ENCODE measurements at places on chromosomes 6 and 20.

- DNase-seq = no peak
These were observed 216.2 kb upstream of the PRDM1 start for GRCh38 chr6:105869835-105870440.

- DNase-seq = peak; percentile 66
These were observed 657 bp downstream of the ZHX3 start for GRCh38 chr20:41316602-41317545.

- no peak for DNase-seq
These were observed 181.9 kb downstream of the TBC1D7 start for GRCh38 chr6:13146442-13146841.

GRCh38 chr20:47336129-47336754, 20.3 kb downstream of the ZMYND8 start:
- DNase-seq = no peak

GRCh38 chr6:51398793-51399192, 580.1 kb downstream of the TFAP2B start:
- no peak for DNase-seq

- DNase-seq = no peak
These were observed 20.8 kb downstream of the CRISP2 start for GRCh38 chr6:49692534-49692933.

GRCh38 chr20:51084593-51085377, 61.9 kb upstream of the KCNG1 start:
- no peak for DNase-seq

DNA sequence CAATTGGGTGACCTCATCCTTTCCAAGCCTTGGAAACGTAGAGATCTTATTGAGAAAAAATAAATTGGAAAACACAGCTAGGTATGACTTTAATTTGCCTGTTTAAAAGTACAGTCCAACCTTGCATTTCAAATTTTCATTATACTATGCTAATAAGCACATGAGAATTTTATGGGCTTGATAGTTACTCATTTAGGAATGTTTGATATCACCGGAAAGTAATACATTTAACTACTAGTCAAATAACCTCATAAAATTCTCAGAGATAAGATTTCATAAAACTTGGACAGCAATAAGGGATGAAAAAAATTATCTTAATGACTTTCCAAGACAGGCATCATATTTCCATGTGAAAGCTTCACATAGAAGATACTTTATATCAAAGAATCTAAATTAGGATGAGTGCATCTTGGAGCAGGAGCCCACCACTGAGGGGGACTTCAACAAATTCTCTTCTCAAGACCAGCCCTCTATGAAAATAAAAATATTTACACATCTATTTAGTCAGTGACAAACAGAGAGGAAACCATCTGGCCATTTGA, 236.3 kb downstream of the EPHA7 start:
- no peak for DNase-seq

- no peak for DNase-seq
These were observed 154.8 kb downstream of the RPS12 start for GRCh38 chr6:132969196-132969595.

GRCh38 chr20:47668313-47669151, 116.7 kb downstream of the SULF2 start:
- DNase-seq = no peak

DNA sequence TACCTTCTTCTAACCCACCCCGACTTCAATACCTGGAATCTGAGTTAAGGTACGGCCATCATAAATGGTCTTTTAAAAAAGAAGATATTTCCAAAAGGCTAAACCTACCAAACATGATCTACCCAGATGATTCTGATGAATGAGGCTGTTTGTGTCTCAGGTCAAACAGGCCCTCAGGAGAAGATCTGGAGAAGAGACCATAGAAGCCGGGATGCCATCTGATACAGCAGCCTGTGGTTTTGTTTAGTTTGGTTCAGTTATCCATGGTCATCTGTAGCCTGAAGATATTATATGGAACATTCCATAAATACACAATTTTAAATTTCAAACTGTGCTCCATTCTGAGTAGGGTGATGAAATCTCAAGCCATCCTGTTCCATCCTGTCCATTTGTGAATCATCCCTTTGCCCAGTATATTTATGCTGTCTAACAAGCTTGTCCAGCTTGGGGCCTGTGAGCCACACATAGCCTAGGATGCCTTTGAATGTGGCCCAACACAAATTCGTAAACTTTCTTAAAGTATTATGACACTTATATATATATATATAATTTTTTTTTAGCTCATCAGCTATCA, 4.0 kb upstream of the CAP2 start:
- no peak for DNase-seq

DNA sequence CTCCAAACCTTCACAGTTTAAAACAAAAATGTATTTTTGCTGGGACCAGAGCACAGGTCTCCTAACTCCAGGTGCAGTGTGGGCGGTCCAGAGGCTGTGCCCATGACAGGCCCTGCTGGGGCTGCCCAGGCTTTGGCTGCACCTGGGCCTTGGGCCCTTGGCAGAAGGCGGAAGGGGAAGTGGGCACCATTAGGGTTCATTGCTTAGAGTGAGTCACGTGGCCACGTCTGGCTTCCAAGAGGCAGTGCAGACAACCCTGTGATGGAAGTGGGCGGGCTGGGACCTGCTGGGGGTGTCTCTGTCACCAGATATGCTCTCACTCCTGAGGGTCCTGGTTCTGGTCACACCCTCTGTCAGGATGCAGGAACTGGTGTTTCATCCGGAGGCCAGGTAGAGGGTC, 302.2 kb downstream of the QKI start:
- no peak for DNase-seq

DNA sequence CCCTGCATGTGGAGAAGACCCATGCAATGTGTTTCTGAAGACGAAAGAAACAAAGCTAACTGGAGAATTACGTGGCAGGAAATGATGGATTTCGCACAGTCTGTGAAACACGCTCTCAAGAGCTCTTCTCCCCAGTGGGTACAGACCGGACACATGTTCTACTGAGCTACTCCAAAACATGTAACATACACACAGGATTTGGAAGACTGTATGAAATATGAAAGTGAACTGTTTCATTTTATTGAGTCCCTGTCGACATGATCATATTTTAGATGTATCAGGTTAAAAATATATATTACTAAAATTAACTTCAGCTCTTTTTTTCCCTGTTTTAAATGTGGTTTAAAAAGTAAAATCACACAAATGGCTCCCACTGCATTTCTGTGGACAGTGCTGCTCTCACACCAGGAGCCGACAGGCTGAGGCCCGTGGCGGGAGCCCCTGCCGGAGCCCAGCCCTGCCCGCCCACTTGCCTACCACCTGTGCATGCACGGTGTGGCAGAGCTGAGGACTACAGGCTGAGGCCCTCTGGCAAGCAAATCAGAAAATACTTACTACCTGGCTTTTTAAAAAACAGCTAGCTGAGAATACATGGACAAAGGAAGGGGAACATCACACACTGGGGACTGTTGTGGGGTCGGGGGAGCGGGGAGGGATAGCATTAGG, 58.9 kb upstream of the NXT1 start:
- DNase-seq = no peak

- DNase-seq = no peak
These were observed 692.1 kb downstream of the HTR1B start for GRCh38 chr6:76771059-76771634.

- DNase-seq = no peak
These were observed 175.7 kb downstream of the TBX18 start for GRCh38 chr6:84588697-84589080.

DNA sequence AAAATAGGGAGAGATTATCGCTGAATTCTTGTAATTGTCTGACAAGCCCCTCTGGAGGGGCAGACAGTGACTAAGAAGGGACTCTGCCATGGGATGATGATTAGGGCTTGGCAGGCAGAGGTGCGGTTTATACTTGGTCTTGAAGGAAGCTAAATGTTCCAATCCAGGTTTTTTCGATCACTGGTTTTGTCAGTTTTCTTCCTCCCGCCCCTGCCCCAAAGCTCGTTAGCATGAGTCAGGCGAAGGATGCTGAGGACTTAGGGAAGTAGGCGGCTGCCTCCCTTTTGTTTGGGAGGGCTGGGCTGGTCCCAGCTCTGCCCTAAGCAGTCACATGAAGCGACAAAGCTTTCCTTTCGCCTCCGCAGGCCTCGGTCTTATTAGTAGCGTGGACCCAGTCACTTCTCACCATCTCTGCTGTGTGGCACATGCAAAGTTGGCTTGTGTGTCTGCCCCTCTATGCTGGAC, 314.2 kb downstream of the CDC5L start:
- DNase-seq = peak; percentile 76

DNA sequence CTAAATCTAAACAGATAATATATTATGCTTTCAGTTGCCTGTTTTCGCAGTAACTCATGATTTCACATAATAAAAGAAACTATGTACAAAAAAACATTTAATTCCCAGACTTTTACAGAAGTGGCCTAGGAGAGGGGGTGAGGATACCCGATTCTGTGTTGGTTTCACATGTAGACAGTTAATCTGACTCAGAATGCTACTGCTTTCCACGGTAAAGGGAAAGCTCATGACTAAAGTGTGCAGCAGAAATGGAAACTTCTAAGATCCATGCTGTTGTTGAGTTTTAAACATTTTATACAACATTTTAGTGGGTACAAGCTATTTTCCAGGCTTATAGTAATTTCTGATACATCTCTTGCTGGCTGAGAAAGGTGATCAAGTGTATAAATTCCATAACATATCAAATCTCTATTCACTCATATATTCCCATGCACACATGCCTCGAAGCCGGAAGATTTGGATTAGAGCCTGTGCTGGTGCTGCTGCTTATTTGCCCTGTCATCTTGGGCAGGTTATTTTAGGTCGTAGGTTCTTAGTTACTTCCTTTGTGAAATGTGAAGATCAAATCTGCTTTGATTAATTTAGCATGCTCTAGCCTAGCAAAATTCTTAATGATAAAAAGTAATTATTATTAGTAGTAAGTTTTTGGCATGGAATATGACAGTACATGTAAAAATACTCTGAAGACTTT, 896.7 kb upstream of the MAP3K7 start:
- no peak for DNase-seq

DNA sequence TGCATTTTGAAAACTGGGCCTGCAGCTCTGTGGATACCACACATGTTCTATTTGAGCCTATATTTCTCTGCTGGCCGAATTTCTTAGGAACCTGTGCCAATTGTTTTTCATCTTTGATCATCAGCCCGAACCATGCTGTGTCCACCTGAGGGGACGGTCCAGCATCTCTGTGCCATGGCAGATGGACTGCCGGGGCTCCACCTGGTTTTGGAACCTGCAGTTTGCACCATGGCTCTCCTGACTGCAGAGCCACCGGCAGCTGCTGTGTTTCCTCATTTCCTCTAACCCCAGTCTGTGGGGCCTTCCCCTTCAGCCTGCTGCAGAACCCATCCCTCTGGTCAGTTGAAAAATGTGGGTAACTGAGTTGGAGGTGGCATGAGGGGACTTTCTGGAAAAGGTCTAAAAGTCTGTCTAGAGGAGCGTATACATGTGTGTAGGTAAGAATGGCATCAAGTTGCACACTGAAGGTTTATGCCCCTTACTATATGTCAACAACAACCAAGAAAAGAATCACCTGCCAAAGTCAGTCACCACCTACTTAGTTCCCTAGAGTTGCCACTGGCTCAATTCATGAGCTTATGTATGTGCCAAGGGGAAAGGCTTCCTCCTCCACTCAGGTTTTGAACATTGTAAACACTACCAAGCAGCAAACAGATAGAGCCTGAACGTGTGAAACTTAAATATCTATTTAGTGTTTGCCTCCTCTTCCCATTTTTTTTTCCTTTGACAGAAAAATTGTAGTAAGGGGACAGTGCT, 548.2 kb downstream of the PRKN start:
- DNase-seq = no peak

DNA sequence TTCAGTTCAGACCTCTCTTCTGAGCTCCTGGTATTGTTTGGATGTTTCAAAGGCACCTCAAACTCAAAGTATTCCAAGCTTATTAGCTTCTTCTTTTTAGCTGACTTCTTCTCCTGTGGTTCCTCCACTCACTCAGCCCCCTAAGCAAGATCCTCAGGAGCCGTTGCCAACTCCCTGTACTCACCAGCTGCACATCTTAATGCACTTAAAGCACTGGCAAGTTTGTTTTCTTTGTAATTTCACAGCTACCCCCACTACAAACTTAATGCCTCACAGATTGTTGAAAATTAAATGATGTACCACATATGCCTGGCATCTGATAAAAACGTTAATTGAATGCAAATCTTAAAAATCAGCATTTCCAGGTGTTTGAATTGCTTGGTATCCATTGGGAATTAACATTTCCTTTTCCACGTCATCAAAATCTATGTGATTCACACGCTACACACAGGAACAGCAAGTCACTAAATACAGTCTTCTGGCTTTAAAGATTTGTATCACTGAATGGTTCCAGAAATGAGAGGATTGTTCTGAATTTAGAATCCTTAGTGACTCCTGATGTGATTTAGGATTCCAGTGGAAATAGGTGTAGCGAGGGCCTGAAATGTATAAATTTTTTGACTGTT, 24.5 kb downstream of the CALHM6 start:
- no peak for DNase-seq

GRCh38 chr6:111666847-111667246, 61.2 kb upstream of the TRAF3IP2 start:
- DNase-seq = no peak

- DNase-seq = no peak
These were observed 414.5 kb downstream of the ESR1 start for GRCh38 chr6:152221806-152222628.

- no peak for DNase-seq
These were observed 17.9 kb upstream of the EXOC2 start for GRCh38 chr6:710601-711571.

DNA sequence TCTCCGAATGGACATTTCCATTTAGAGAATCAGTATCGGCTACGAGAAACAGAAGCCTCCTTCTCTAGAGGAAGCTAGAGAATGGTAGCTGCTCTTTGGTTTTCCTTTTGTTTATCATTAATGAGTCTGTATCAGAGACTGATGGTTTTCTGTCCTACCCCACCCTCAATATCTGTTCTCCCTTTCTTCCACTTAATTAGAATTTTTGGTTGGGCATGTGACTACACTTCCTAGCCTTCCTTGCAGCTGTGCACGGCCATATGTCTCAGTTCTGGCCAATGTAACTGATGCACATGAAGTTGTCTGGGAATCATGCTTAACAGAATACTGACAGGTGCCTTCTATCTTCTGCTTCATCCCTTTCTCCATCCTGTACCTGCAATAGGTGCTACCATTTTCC, 19.0 kb downstream of the RNF24 start:
- no peak for DNase-seq

GRCh38 chr6:78841111-78841510, 26.2 kb upstream of the IRAK1BP1 start:
- DNase-seq = no peak

GRCh38 chr6:70307008-70307407, 4.1 kb upstream of the COL9A1 start:
- no peak for DNase-seq

DNA sequence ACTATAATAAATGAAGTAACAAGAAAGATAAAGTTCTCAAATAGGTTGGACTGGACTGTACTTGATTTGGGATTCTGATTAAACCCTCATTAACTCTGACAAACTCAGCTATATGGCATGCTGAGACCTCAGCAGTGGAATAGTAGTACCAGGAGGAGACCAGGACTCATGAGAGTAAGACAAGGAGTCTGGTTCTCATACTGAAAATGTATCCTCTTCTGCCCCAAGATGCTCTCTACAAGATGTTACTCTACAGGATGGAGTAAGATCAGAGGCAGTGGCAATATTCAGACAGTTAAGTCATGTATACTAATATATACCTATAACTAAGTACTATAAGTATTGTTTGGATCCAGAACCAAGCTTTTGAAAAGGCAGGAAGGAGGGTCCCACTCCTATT, 31.9 kb upstream of the SYNCRIP start:
- no peak for DNase-seq

GRCh38 chr6:112480553-112480952, 133.4 kb downstream of the RFPL4B start:
- no peak for DNase-seq
